ENCODE measurements at places on chromosomes 13 and 19.

- DNase-seq, result no peak
Measured at GRCh38 chr19:55703790-55704215, 28.8 kb downstream of the EPN1 start.

- DNase-seq, result no peak
Measured at GRCh38 chr19:28419312-28419711, 793.6 kb downstream of the UQCRFS1 start.

DNA sequence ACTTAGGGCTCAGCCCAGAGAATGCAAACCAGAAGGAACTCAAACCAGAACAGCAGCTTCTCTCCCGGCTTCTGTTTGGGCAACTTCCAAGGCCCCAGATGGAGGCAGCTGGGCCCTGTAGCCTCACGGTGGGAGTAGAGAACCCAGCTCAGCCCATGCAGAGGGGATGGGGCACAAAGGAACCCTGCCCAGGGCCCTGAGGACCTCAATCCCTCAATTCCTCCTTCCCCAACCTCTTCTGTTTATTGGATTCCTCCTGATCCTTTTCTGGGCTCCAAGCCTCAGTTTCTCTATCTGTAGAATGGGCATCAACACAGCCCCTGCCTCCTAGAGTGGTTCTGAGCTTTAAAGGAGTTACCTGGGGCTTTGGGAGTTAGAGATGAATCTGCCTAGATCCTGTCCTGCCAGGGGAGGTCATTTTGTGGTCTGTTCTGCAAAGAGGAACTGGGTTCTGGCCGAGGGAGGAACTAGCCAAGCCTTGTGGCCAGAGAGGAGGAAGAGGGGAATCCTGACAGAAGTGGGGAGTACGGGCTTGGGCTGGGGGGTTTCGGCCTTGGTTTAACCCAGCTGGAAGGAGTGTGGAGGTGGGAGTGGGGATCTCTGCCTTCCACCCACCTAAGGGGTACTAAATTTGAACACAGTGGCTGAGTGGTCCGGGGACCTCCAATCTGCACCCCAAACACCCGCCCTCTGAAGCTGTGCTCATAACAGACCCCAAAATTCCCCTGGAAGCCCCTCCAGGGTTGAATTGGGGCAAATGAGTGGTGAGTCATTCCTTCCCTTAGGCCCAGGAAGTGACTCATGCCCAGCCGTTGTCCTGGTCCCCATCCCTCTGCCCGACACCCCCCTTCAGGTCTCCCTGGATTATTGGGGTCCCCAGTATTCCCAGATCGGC, 2.7 kb downstream of the ADGRE5 start:
- DNase-seq, result peak; percentile 14

GRCh38 chr19:29372921-29373797, 152.6 kb upstream of the VSTM2B start:
- DNase-seq, result no peak

GRCh38 chr19:6079107-6079506, 31.2 kb downstream of the RFX2 start:
- no peak for DNase-seq

- no peak for DNase-seq
Measured at GRCh38 chr13:95254339-95254738, 46.9 kb downstream of the ABCC4 start.

- DNase-seq, result no peak
Measured at GRCh38 chr19:3178377-3178972, at the start of gene S1PR4. Gene S1PR4 (plus strand): TSS chr19:3178769. CDS start chr19:3178793, 24 bp downstream.

DNA sequence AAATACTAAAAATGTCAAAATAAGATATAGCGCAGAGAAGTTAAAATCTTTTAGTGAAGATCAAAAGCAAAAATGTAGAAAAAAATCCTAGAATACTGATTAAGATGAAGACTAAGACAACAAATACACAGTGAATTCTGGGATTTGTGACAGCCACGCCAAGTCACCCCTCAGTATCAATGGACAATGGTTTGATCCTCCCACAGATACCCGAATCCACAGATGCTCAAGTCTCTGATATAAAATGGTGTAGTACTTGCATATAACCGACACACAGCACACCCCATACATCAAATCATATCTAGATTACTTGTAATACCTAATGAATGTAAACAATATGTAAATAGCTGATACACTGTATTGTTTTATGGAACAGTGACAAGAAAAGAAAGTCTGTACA, 5.9 kb downstream of the MIPEP start:
- DNase-seq, result no peak

DNA sequence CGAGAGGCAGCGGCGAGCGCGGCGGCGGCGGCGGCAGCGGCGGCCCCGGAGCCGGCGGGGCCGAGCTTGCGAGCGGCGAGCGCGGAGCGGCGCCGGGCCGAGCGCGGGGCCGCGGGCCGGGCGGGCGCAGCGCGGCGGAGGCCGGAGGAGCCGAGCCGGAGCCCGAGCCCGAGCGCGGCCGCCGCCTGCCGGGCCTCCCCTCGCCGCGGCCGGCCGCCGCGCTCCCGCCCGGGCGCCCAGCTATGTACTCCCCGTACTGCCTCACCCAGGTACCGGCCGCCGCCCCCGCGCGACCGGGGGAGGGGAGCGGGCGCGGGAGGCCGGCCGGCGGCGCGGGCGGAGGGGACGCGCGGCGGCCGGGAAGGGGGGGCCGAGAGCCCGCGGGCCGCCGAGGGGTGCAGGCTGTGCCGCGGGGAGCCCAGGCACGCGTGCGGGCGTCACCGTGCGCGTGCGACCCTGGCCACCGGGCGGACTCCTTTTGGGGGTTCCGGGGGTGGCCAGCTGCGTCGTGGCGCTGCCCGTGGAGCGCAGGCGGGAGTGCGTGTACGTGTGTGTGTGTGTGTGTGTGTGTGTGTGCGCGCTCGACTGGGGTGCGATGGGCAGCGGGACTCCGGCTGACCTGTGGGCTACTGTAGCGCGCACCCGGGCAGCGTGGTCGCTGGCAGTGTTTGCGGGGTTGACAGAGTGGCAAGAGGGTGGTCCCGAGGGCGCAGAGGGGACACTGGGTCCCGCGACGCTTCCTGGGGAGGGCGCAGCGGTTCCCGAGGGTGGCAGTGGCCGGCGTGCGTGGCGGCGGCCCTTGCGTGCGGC, 526 bp downstream of the NFIX start:
- DNase-seq, result no peak

DNA sequence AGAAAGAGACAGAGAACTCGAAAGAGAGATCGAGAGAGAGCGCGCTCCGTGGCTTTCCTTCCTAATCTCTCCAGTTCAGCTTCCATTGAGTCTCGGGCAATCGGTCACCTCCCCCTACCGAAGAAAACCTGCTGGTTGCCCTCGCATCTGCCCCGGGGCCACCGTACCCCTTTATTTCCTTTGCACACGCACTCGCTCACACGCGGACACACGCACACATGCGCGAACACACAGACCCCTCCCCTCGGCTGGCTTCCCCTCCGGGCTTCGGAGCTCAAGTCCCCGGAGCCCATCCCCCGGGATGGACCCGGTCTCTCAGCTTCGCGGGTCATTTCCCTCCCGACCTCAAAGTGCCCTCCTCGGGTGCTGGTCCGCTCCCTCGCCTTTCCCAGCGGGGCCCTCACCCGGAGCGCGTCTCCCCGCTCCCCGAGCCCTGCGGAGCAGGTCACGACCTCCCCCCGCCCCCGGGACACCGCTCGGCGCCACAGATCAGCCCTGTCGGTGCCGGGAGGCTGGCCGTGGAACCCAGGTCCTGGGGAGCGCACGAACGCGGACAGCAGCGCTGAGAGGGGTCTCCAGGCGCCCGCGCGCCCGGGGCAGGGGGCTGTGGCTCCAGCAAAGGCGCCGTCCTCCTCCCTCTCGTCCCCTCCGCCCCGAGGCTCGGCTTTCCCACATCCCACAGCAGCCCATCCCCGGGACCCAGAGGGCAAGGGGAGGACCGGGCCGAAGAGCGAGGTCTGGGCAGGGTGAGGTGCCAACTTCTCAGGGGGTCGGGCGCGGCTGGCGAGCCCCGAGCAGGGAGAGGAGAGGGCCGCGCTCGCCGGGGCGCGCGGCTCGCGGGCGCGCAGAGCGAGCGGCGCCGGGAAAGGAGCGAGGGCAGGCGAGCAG, 1.8 kb downstream of the DACH1 start:
- DNase-seq, result no peak

- no peak for DNase-seq
Measured at GRCh38 chr19:3899531-3900294, 19.2 kb downstream of the ATCAY start.

DNA sequence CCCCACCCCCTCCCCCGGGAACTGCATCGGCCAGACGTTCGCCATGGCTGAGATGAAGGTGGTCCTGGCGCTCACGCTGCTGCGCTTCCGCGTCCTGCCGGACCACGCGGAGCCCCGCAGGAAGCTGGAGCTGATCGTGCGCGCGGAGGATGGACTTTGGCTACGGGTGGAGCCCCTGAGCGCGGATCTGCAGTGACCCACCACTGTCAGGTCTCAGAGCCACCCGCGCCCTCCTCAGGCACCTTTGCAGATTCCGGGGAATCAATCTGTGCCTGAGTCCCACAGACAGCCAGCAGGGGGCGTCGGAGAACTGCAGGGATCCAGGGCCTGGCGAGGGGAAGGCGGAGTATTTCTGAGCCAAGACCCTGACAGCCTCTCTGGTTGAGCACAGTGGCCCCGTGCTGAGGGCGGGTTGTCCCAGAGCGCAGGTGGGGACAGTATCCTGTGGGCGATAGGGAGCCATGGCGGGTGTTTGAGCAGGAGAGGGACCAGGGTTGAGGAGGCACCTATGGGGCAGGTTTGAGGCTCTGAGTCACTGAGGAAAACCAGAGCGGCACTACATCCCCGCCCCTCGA, 30.4 kb upstream of the CYP4F8 start:
- peak; percentile 69 for DNase-seq

- DNase-seq, result no peak
Measured at GRCh38 chr13:46327246-46327645, 59.8 kb downstream of the RUBCNL start.

DNA sequence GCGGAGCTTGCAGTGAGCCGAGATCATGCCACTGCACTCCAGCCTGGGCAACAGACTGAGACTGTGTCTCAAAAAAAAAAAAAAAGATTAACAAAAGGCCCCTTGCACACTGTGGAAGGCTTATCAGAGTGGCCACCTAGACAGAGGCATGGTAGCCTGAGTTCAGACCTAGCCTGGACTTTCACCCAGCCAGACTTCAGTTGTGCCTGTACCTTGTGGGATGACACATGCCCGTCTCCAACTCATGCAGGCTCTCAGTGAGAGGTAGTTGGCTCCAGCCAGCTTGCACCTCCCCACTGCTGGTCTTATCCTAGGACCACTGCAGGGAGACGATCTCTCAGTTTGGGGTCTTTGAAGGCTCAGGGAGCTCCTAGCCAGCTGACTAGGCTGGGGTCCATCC, 52.2 kb downstream of the GATAD2A start:
- no peak for DNase-seq

DNA sequence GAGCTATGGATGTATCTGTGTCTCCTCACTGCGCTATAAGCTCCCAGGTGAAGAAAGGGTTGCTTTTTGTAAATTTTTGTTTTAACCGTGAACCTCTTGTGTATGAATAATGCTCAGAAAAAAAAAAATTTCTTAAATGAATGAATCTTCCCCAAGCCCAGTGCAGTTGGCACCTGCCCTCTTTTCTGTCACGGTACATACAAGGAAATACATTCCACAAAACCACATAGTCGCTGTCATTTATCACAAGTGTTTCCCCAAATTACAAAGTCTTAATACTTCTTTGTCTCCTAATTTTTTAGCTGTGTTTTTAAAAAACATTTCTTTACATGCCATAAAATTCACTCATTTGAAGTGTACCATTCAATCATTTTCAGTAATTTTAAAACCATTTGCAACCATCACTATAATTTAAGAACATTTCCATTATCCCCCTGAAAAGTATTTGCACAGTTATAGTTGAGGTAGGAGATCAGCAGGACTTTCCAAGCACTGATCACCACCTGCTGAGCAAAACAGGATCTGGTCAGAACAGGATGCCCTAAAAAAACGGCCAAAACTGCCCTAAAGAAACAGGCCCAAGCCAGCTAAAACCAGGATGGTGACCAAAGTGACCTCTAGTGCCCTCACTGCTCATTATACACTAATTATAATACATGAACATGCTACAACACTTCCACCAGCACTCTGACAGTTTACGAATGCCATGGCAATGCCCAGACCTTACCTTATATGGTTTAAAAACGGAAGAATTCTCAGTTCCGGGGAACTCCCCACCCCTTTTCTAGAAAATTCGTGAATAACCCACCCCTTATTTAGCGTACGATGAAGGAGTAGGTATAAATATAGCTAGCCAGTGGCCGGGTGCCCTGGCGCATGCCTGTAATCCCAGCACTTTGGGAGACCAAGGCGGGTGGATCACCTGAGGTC, 1.3 kb upstream of the TEX30 start:
- DNase-seq, result no peak

GRCh38 chr13:85509512-85509911, 289.7 kb downstream of the SLITRK6 start:
- no peak for DNase-seq

DNA sequence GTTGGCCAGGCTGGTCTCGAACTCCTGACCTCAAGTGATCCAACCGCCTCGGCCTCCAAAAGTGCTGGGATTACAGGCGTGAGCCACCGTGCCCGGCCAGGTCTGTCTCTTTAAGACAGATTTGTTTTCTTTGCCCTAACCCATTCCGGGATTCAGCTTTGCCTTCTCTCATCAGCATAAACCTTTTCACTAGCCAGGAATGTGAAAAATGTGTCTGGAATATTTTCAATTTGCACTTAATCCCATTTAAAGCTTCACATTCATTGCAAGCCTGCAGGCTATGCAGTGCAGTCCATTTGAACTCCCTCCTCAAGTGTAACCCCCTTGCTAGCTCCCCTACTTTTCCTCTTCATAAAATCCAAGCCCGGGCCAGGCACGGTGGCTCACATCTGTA, 880 bp upstream of the TMEM160 start:
- no peak for DNase-seq

DNA sequence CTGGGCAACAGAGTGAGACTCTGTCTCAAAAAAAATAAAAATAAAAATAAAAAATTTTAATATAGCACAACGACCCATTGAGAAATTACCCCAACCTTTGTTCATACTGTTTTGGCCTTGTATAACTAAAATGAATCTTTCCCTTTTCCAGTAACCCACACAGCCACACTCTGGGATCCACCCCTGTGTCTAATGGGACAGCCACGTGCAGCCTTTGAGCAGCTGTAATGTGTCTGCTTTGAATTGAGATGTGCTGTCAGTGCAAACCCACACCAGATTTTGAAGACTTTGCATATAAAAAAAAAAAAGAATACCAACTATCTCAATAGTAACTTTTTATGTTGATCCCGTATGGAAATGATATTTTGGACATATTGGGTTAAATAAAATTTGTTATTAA, 112.7 kb upstream of the UBL3 start:
- DNase-seq, result no peak

GRCh38 chr13:71775966-71776365, 91.0 kb downstream of the DACH1 start:
- no peak for DNase-seq

DNA sequence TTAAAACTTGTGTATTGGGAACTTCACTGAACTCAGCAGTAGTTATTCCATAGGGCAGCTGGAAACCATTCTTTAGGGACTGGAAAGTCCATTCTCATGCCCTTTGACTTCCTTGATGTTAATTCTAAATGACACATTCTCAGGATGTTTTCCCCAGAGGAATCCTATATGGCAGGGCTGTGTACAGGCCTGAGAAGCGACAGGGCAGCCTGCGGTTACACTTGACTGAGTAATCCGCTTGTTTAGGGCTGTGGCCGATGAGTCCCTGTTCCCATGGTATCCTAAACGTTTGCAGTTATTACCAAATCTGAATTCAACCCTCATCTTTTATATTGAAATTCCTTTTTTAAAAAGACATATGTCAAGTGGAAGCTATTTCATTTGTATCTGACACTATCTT, 83.5 kb downstream of the COL4A2 start:
- DNase-seq, result no peak

Data from NCI-H446 (cell line).